T-helper 2 cell treated with Interferon-gamma antibody and Interleukin-4, amounts not matched to agents 5 μg/mL and 100 μg/mL, for 36 hours (primary cell): ENCODE measurements at places on chromosomes 1 and 21.

DNA sequence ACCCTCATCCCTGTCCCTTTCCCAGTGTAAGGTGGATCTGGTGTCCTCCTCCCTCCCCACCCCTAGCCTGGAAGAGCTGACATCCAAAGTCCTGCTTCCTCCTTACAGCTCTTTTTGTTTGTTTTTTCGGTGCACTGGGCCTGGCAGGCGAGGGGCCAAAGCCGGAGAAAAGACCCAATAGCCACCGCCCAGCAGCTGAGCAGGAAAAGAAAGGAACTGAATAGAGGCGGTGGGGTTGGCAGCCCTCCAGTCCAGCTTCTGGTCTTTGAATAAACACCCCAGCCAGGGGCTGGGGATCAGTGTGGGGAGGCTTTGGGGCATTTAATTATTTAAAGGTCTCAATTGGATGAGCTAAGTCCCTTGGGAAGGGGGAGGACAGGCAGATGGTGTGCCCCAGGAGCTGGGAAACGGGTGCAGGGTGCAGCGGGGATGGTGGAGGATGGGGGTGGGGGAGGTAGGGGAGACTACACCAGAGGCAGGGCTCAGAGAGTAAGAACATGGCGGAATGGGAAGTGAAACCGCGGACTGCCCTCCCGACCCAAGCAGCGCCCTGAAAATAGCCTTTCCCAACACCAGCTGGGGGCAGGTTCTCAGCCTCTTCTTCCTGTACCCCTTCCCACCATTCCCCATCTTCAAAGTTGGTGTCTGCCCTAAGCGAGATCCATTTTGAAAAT is 20.2 kb downstream of the BTG2 start:
- peaks cover 78% of the 10 kb centered on the region for H3K4me1 ChIP-seq
- peak overlapping the region; percentile 58 for H3K27ac ChIP-seq
- DNase-seq: no peak
- H3K36me3 ChIP-seq: no peaks in the 10 kb centered on the region

DNA sequence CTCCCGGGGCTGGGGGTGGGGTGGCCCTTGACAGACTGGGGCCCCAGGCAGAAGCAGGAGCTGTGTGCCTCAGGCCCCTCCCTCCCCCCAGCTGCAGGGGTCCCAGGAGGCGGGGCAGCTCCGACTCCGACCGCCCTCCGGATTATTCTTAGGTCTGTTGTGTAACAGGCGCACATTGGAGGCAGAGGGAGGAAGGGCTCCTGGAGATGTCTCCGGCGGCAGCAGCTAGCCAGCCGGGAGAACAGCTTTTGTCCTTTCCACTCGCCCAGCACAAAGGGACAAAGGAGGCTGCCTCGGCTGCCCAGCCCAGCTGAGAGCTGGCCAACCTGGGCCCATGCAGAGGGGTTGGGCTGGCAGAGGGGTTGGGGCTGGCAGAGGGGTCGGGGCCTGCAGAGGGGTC is 29.7 kb upstream of the PLCH2 start:
- H3K4me1 ChIP-seq: no peaks in the 10 kb centered on the region
- DNase-seq: no peak
- H3K27me3 ChIP-seq: peaks cover 13% of the 10 kb centered on the region
- H3K27ac ChIP-seq: no peak overlapping the region
- H3K4me3 ChIP-seq: no peak overlapping the region

GRCh38 chr21:41769521-41769920 is 2.7 kb upstream of the RIPK4 start:
- H3K4me3 ChIP-seq: peak overlapping the region; percentile 3
- no peak overlapping the region for H3K27ac ChIP-seq
- H3K4me1 ChIP-seq: peaks cover 22% of the 10 kb centered on the region
- H3K27me3 ChIP-seq: peaks cover 71% of the 10 kb centered on the region
- DNase-seq: no peak

DNA sequence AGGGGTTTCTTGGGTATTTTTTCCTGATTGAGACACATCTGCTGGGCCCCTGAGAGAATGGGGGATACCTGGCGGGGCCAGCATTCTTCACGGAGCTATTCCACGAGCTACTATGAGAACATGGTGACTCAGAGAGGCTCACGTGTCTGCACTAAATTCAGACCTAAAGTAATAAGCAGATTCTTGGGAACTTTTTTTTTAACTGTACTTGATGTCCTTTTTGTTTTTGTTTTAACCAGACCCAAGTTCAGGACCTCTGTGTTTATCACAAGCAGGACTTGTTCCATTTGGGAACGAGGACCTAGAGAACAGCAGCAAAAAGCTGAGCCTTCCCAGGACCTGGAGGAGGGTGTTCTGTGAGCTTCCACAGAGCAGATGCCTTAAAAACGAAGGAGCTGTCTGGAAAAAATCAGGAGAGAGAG is 44.0 kb downstream of the EVA1C start:
- no peak overlapping the region for H3K27ac ChIP-seq
- H3K27me3 ChIP-seq: no peaks in the 10 kb centered on the region
- no peak overlapping the region for H3K4me3 ChIP-seq
- H3K36me3 ChIP-seq: no peaks in the 10 kb centered on the region
- H3K4me1 ChIP-seq: no peaks in the 10 kb centered on the region

DNA sequence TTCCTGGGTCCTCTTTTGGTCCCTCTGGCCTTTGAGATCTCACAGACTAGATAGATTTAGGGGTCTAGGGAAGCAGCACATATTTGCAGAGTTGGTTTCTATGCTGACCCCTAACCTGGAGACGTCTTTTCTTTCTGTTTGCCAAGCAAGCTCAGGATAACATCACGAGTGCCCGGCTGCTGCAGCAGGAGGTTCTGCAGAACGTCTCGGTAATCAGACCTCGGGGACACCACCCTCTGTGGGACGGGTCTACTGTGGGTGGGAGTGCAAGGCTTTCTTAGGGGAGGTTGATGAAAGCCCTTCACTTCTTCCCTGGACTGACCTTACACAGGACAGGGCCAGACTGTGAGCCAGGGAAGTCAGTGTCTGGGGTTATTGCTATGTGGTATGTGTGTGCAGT is 2.9 kb downstream of the IL24 start:
- peaks cover 25% of the 10 kb centered on the region for H3K36me3 ChIP-seq
- no peaks in the 10 kb centered on the region for H3K27me3 ChIP-seq
- H3K4me1 ChIP-seq: peaks cover 25% of the 10 kb centered on the region
- DNase-seq: no peak
- peak overlapping the region; percentile 11 for H3K27ac ChIP-seq
- H3K4me3 ChIP-seq: no peak overlapping the region

- no peak for DNase-seq
- H3K27ac ChIP-seq: no peak overlapping the region
- H3K27me3 ChIP-seq: no peaks in the 10 kb centered on the region
- H3K36me3 ChIP-seq: peaks cover 71% of the 10 kb centered on the region
- H3K4me3 ChIP-seq: no peak overlapping the region
Observed at GRCh38 chr1:244414543-244414942, 37.2 kb downstream of the ADSS2 start.

- no peaks in the 10 kb centered on the region for H3K36me3 ChIP-seq
- peaks cover 44% of the 10 kb centered on the region for H3K27me3 ChIP-seq
- no peak for DNase-seq
- no peak overlapping the region for H3K4me3 ChIP-seq
Observed at GRCh38 chr1:25702101-25702775, 85.6 kb downstream of the MAN1C1 start.

- no peak overlapping the region for H3K27ac ChIP-seq
- no peaks in the 10 kb centered on the region for H3K27me3 ChIP-seq
- H3K36me3 ChIP-seq: peaks cover 11% of the 10 kb centered on the region
Observed at GRCh38 chr1:235199441-235199840, 38.4 kb upstream of the RBM34 start.

DNA sequence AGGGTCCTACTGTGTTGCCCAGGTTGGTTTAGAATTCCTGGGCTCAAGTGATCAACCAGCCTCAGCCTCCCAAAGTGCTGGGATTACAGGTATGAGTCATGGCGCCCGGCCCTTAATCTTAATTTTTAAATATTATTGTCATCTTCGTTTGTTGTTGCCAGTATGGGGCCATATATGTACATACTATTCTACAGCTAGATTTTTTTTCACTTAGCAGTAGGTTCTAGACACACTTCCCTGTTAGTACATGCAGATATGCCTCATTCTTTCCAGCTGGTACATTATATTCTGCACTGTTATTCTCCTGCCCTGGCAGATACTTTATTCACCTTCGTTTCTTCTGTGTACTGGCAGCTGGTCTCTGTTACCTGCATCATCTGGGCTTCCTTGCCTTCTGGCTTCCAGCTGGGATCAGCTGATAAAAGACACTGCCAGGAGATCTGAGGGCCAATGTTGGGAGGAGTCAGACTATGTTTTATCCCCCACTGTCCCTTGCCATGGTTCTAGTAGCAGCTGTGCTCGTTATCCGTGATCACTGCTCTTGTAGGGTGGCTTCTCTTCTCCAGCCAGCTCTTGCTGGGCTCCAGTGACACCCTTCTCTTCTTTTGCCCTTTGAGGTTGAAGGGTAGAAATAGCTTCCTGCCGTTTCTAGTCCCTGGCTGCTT is 24.7 kb downstream of the ST3GAL3 start:
- H3K27ac ChIP-seq: no peak overlapping the region
- H3K4me3 ChIP-seq: no peak overlapping the region
- peaks cover 10% of the 10 kb centered on the region for H3K36me3 ChIP-seq
- H3K4me1 ChIP-seq: peaks cover 2% of the 10 kb centered on the region

DNA sequence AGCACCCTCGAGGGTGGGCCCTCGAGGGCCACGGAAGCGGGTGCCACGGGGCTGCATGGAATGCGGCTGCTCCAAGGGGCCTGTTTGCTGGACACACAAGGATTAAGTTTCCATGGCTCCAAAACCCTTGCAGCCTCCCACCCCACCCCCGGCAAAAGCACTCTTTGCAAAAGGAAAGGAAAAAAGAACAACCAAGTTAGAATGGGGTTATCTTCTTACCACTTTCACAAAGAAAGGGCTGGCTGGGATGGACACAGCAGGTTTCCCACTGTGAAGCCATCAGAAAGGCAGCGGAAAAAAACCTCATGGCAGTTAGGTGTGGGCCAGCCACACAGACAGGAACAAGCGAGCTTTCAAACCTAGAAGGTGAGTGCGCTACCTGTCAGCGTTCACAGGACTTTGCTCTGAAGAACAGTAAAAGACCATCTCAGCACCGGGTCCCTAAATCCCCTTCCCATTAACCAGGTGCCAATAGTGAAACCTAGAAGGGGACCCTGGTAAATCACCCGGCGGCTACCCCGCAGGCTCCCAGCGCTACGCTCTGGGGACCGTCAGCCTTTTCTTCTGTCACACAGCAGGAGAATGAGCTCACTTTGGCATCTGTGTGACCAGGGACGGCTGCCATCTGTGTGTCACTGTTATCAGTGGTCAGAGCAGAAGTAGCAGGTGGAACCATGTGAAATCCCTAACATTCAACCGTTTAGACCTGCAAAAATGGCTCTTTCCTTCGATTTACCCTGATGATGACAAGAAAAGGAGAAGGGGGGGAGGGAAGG is 93.0 kb downstream of the SIM2 start:
- H3K4me3 ChIP-seq: no peak overlapping the region
- H3K36me3 ChIP-seq: no peaks in the 10 kb centered on the region
- no peaks in the 10 kb centered on the region for H3K4me1 ChIP-seq
- H3K27me3 ChIP-seq: no peaks in the 10 kb centered on the region
- H3K27ac ChIP-seq: no peak overlapping the region

DNA sequence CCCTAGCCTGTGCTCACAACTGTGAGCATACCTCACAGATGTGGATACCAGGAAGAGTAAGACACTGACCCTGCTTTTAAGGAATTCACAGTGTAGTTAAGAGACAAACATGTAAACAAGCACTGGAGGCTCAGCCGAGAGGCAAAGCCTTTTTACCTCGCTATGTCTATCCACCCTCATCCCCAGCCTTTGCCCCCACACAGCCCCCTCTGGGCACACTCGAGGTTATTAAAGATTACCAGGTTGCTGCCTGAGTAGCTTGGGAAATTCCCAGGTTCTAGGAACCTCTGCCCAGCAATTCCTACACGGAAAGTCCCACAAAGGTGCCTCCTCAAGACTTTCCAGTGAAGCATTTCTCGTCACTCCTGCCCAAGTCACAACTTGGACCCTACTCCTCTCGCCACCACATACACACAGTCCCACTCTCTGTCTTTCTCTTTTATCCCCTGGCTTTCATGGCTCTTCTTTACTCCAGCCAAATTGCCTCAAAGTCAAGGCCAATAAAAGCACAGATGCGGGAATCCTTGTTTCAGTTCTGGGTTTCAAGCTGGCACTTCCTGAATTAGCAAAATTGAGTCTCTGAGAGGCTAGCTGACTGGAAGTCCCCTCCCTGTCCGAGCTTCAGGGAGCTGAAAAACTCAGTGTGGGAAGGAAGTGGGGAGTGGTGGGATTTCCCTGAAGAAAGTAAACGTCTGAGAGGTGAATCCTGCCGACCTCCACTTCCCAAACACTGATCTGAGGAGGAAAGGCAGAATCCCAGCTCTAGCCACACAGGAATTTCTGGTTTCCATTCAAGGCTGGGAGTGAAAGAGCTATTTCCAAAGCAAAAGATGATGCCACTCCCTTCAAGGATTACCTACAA is 7.6 kb downstream of the DENND2D start:
- no peaks in the 10 kb centered on the region for H3K27me3 ChIP-seq
- peak overlapping the region; percentile 70 for H3K4me3 ChIP-seq
- H3K27ac ChIP-seq: peak overlapping the region; percentile 80
- H3K36me3 ChIP-seq: peaks cover 98% of the 10 kb centered on the region
- DNase-seq: no peak

DNA sequence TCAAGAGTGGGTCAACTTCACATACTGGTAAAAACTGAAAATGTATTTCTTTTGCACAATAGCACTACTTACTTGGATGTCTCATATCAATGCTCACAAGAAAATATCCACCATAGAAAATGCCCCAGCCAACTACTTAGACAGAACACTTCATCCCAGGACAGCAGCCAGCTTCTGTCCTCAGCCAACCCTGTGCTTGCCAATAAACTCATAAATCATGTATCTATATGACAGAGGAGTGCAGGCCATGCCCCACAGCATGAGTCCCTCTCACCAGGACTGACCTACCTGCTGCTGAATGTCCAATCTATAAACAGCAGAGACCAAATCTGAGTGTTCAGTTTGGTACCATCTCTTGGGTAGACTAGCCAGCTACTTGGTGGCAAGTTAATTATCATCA is 179.3 kb downstream of the OMA1 start:
- H3K27me3 ChIP-seq: no peaks in the 10 kb centered on the region
- no peaks in the 10 kb centered on the region for H3K4me1 ChIP-seq
- DNase-seq: no peak
- H3K36me3 ChIP-seq: no peaks in the 10 kb centered on the region
- H3K4me3 ChIP-seq: no peak overlapping the region
